ENCODE measurements at places on chromosomes 1 and 21.

DNA sequence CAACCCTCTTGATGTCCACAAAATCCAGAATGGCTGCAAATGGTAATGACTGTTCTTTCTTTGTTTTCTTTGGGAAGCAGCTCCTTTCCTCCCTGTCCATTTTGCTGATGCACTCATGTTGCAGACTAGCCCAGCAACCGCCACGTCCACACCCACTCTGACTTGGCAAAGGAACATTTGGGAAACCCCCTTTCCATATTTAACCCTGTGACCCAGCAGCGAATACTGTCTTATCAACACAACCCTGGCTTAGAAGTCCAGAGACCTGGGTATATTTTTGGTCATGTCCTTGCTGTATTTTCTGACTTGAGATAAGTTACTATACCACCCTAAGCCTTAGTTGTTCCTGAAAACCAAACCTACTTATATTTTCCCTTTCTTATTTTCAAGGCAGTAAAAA lies 18.1 kb upstream of the SHE start:
- no peak for DNase-seq

GRCh38 chr1:22171951-22172715 lies 29.2 kb upstream of the WNT4 start:
- no peak for DNase-seq

- DNase-seq: no peak
Observed at GRCh38 chr1:212664409-212665199, 35.0 kb downstream of the BATF3 start.

GRCh38 chr1:3703786-3704371 lies 48.4 kb upstream of the CCDC27 start:
- DNase-seq: no peak

- no peak for DNase-seq
Observed at GRCh38 chr1:40646315-40646714, 19.2 kb downstream of the RIMS3 start.

DNA sequence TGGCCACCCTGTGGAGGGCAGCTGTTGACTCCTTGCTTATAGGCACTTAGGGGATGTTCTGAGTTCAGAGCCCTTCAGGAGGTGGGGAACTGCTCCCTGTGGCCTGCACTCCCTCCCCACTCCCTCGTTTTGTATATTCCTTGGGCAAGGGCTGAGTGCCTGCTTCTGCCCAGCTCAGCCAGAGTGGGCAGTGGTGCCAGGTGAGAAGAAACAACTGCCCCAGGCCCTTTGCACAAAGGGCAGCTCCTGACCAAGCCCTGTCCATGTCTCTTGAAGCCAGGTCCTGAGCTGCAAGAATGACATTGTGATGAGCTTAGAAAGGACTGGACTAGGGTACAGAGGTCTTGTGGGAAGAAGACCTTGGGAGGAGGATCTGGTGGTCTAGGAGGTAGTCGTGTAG lies 2.2 kb downstream of the AGTRAP start:
- no peak for DNase-seq

DNA sequence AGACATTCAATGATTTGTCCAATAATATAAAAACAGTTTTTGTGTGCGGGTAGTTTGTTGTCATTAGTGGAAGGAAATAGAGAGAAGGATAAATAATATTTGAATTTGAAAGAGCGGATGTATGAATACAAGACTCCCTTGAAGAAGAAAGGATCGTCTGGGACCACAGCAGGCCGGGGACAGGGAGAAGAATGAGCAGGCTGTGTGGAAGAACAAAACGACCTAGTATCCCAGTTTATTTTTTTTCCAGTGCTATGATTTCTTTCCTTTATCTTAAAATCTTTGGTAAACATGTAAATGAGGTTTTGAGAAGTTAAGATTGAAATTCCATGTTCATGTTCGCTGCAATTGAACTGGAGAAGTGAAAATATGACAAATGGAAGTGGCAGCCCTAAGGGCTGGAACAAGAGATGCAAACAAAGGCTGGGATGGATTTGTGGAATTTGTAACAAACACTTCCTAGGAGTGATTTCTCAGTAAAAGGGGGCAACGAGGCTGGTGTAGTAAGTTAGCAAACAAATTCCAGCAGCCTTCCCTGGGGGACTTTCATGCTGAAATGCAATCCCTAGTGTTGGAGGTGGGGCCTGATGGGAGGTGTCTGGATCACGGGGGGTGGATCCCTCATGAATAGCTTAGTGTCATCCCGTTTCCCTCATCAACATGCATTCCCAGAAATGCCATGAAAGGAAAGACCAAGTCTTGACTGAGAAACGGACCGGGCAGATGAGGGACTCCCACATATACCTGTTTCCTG lies 10.2 kb upstream of the IFI16 start:
- DNase-seq: no peak

DNA sequence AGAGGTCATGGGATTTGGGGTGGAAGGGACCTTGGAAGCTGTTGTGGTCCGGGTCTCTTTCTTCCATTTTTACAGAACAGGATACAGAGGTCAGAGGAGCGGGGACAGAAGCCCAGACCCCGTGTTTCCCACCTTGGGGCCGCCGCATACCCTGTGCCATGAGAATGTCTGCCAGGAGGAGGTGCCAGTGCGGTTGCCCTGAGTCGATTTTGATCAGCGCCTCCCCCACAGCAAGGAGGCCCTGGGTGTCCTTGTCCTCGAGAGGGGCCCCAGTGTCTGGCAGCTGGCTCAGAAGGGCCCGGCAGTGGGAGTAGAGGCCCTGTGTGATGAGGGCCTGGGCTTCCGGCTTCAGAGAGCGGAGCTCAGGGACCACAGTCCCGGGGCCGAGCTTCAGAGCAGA lies 12.3 kb upstream of the MMEL1 start:
- DNase-seq: no peak

- DNase-seq: no peak
Observed at GRCh38 chr1:169848456-169848855, 45.2 kb downstream of the SCYL3 start.

DNA sequence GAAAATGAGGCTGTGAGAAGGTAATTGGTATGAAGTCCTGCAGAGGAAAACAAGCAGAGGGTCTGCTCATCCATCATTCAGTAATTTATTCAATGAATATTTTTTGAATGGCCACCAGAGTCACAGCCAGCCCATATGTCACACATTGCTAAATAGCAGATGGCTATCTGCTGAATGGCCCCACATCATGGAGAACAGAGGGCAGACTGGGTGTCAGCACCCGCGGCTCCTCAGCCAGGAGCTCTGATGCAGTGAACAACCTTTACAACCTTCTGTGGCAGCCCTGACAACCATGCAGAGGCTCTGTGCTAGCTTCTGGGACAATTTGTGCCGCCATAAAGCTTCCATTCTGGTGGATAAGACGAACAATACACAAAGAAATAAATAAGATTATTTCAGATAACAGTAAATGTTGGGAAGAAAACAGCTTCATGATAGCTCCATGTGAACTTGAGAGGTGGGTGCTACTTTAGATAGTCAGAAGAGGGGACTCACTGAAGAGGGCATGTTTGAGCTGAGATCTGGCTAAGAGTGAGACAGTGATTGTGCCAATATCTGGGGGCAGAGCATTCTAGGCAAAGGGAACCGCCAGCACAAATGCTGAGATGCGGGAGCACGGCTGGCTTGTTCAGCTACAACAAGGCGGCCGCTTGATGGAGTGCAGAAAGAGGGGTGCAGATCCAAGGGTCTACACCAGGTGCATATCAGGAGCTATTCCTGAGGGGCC lies 2.8 kb upstream of the C1orf210 start:
- DNase-seq: no peak

GRCh38 chr1:21804536-21804935 lies 7.5 kb upstream of the LDLRAD2 start:
- no peak for DNase-seq
